ENCODE measurements at places on chromosomes 1 and 21.

- no peak for DNase-seq
These were observed 498.2 kb upstream of the C1orf87 start for GRCh38 chr1:60571811-60572210.

- DNase-seq = no peak
These were observed 28.6 kb upstream of the PLEKHG5 start for GRCh38 chr1:6519935-6520671.

GRCh38 chr1:109722908-109723691 lies 11.0 kb downstream of the GSTM5 start:
- no peak for DNase-seq

DNA sequence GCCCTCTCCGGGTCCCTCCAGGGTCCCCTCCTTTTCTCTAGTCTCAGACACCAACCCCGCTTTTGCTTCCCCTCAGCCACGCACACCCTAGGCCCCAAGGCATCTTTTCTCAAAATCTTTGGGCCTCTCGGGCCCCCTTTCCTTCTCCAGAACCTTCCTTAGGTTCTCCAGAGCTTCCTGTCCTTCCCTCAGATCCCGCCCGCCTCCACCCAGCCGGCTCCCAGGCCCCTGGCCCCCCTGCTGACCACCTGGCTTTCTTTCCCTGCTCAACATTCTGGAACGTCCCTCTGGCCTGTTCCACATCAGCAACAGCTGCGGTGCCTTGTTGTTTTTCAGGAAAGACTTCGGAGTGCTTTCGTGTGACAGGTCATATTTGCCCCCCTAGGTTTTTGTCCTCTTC lies 1.2 kb downstream of the ZDHHC18 start:
- DNase-seq = no peak

DNA sequence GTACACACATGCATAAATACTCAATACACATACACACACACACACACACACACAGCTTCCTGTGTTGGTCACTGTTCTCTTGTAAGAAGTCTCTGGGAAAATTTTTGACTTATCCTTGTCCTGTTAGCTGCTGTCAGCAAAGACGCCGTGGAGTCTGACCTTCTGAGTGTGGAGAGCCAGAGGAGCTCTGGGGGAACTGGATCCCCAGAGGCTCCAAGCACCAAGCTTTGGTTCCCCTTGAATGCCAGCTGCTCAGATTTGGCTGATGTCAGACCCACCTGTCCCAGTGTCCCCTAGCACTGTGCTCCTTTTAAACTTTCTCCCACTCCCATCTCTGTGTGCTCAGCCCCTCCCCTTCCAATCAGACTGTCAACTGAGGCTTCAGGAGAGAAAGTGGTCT lies 319.1 kb downstream of the CAMTA1 start:
- DNase-seq = no peak

- DNase-seq = peak; percentile 69
These were observed 131.4 kb downstream of the HS2ST1 start for GRCh38 chr1:87045761-87046304.

GRCh38 chr1:84720221-84720780 lies 30.0 kb upstream of the SSX2IP start:
- no peak for DNase-seq

DNA sequence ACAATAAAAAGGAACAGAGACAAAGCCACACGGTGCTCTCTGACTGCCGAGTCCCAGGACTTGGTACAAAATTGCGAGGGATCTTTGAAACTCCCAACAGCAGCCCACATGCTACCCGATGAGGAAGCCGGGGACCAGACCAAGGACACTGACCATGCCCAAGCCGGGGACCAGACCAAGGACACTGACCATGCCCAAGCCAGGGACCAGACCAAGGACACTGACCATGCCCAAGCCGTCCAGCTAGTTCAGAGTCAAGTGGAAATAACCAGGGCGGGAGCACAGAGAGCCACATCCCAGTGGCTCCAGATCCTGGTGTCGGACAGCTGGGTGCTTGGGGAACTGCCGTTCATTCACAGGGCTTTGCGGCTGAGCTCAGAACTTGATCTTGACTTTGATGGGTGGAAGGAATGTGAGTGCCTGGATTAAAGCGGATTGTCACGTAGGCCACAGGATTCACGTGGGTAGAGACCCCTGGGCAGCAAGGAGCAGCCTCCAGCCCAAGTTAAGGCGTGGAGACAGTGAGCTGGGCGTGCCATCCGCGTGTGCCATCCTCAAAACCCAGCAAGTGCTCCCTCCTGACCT lies 16.5 kb upstream of the TRAPPC10 start:
- DNase-seq = no peak

- DNase-seq = no peak
These were observed 75.2 kb downstream of the PLPPR5 start for GRCh38 chr1:98929437-98929836.

DNA sequence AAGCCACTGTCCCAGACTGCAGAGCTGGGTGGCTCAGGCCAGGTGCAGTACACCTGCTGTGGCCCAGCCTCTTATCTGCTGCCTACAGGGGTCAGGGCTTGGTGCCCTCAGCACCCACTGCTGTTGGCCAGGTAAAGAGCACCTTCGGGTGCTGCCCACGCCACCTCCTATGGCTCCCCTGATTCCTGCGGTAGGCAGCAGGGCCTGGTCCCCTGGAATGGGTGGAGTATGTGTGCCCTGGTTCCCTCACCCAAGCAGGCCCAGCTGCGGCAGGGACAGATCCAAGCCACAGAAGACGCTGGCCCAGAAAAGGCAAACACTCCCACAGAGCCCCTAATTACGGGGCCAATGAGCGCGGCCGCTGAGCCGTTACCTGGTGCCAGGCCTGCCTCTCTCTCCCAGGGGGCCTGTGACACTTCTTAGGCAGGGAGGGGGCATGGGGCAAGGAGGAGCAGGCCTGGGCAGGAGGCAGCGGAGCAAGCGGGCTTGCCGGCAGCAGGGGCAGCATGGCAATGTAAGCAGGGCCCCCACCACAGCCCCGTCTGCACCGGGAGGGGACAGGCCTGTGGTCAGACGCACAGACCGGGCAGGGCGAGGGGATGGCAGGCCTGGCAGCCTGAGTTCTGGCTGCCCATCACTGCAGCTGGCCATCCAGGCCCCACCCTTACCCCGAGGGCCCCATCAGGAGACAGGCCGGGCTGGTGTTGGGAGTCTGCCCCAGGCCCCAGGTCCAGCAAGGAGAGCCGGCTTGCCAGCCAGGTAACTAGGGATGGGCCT lies 19.0 kb downstream of the ESPN start:
- no peak for DNase-seq

Measured in CD8-positive, alpha-beta T cell (primary cell).